Ascending aorta (tissue), 2 donors: ENCODE measurements at places on chromosomes 5 and 9. TPM values are rescaled to one million over a fixed set of nuclear protein-coding genes. Genes with fewer than 3 reads are reported as not detected.

GRCh38 chr9:112020680-112021596 lies 124.3 kb downstream of the UGCG start:
- H3K4me3 ChIP-seq = no peak overlapping the region
- no peaks in the 10 kb centered on the region for H3K27me3 ChIP-seq
- no peak overlapping the region for H3K27ac ChIP-seq
- H3K4me1 ChIP-seq = no peaks in the 10 kb centered on the region

DNA sequence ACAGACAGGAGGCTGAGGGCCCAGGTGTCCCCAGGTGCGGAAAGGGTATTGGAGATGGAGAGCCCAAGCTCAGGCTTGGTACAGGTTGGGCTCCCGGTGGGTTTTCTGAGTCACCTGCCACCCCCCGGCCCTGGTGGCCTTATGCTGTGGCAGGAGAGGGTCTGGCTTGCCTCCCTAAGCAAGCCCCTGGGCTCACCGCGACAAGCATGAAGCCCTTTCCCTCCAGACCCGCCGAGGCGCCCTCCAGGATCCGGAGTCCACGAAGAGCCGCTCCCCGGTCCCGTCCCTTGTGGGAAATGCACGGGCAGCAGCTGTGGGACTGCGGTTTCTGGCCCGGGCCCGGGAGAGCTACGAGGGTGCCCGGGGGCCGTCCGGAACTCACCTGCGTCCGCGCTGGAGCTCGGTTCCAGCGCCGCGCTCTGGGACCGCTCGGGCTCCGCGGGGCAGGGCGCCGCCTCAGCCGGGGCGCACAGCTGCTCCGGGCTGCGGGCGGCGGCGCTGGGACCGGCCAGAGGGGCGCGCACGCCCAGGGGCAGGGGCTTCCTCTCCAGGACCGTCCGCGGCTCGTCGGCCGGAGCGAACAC lies 757 bp downstream of the SAPCD2 start:
- no peak for DNase-seq
- H3K4me1 ChIP-seq = no peaks in the 10 kb centered on the region
- no peak overlapping the region for H3K4me3 ChIP-seq

DNA sequence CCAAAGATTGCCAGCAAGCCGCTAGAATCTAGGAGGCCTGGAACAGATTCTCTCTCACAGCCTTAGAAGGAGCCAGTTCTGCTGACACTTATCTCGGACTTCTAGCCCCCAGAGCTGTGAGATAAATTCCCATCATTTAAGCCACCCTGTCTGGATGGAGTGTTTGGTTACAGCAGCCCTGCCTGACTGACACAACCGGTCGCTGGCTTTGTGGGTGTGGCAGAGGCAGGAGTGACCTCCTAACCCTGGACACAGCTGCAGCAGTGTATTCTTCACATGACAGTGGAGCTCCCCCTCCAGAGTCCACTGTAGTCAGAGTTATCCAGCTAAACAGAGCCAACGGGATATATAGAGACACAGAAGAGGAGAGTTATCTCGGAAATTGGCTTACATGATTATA lies 21.2 kb upstream of the IL17B start:
- no peaks in the 10 kb centered on the region for H3K36me3 ChIP-seq
- peaks cover 10% of the 10 kb centered on the region for H3K4me1 ChIP-seq
- no peaks in the 10 kb centered on the region for H3K27me3 ChIP-seq
- DNase-seq = no peak

Gene STRBP
- total RNA-seq = 0.43 TPM

- DNase-seq = no peak
- H3K4me1 ChIP-seq = no peaks in the 10 kb centered on the region
- H3K4me3 ChIP-seq = no peak overlapping the region
These were observed 105.2 kb downstream of the ZNF608 start for GRCh38 chr5:124641154-124641792.

DNA sequence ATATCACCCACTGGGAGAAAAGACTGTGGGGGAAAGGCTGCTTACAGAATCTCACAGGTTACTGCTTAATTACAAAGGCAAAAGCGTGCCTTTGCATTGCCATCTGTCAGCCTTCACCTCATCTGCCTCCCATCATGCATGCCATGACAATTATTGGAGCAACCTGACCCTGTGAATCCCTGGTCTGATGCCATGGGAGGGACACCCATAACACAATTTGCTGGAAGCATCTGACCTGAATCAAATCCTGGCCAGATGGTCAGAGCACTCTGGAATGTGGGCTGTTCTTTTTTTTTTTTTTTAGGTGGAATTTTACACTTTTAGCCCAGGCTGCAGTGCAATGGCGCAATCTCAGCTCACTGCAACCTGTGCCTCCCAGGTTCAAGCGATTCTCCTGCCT lies 11.6 kb upstream of the RETREG1 start:
- no peaks in the 10 kb centered on the region for H3K4me1 ChIP-seq
- no peak for DNase-seq
- H3K36me3 ChIP-seq = no peaks in the 10 kb centered on the region
- no peak overlapping the region for H3K27ac ChIP-seq
- H3K27me3 ChIP-seq = no peaks in the 10 kb centered on the region
- H3K4me3 ChIP-seq = no peak overlapping the region

DNA sequence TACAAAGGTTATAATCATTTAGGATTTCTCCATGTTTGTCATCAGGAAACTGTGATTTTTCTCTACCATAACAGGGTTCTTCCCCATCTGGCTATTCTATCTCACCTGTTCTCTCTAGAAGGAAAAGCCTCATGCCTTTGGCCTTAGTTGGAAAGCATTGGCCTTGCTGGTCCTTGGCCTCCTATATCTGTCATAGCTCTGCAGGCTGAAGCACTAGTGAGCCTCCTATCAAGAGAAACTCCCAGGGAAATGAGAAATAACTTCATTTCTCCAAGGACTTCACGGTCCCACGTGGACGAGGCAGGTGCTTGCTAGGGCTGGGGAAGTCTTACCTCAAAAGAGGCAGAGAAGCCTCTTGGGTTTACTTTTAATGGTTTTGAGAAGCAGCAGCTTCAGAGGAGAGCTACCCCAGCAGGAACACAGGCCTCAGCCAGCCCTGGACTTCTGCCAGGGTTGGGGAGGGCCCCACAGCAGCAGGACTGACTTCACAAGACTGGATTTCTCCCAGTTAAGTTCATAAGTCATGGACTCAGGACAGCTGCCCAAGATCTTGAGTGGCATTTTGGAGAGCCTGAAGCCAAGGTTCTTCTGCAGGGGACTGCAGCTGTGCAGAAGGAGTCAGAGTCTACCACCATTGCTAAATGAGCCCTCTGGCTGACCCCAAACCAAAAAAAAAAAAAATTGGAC lies 15.8 kb upstream of the PSAT1 start:
- no peak overlapping the region for H3K4me3 ChIP-seq
- H3K27me3 ChIP-seq = no peaks in the 10 kb centered on the region
- peaks cover 3% of the 10 kb centered on the region for H3K4me1 ChIP-seq
- H3K27ac ChIP-seq = no peak overlapping the region
- DNase-seq = no peak

GRCh38 chr5:135032695-135032998 lies 1.4 kb downstream of the PITX1 start:
- peaks cover 16% of the 10 kb centered on the region for H3K4me1 ChIP-seq
- H3K27me3 ChIP-seq = peaks cover 25% of the 10 kb centered on the region
- no peaks in the 10 kb centered on the region for H3K36me3 ChIP-seq
- no peak overlapping the region for H3K27ac ChIP-seq
- DNase-seq = no peak
- H3K4me3 ChIP-seq = peak overlapping the region; percentile 73

- H3K36me3 ChIP-seq = no peaks in the 10 kb centered on the region
- no peaks in the 10 kb centered on the region for H3K4me1 ChIP-seq
- no peaks in the 10 kb centered on the region for H3K27me3 ChIP-seq
These were observed 91.5 kb upstream of the CDKN2B start for GRCh38 chr9:22100626-22101025.

DNA sequence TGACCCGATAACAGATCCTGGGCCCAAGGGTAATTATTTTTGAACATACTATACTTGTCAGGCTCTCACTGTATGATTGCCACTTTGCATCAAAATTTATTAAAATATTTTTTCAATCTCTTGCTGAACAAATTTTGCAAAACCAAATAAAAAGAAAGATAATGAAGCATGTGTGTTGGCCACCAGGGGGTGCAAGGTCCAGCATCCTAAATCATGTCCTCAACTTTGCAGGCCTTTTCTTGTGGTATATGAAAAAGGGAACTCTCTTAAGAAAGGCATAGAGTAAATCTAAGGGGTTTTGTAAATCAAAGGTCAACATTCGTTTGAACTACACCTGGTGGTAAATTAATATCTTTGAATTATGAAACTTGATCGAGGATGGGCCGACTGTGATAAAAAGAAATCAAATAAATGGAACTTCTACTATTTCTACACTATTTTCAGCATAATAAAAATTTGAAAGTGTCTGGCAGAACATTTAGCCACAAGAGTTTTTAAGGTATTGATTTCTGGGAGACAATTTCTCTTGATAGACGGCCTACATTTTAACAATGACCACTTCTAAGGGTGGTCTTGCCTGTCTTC lies 676.5 kb downstream of the DMRTA1 start:
- no peaks in the 10 kb centered on the region for H3K36me3 ChIP-seq
- H3K4me1 ChIP-seq = no peaks in the 10 kb centered on the region
- H3K27ac ChIP-seq = no peak overlapping the region
- no peaks in the 10 kb centered on the region for H3K27me3 ChIP-seq

- no peak for DNase-seq
- H3K27me3 ChIP-seq = no peaks in the 10 kb centered on the region
- no peaks in the 10 kb centered on the region for H3K36me3 ChIP-seq
- H3K4me3 ChIP-seq = no peak overlapping the region
- H3K4me1 ChIP-seq = no peaks in the 10 kb centered on the region
- no peak overlapping the region for H3K27ac ChIP-seq
These were observed 123.9 kb downstream of the TLE4 start for GRCh38 chr9:79695531-79696175.

DNA sequence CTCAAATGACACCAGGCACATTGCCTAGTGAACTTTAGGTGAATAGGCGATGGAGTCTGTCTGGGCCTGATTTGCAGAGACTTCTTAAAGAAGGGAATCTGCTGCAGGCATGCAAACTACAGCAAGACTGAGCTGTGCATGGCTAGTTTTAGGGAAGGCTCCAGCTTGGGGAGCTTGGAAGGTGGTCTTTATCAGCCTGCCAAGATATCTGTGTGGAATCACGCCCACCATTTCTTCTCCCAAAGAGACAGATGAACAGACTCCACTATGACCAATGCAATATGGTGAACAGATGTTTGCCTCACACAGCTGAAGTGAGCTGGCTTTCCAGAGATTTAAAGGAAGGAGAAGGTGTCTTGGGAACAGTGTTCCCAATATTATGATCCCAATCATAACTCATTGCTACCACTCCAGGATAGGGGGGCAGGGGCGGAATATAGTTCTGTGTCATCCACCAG lies 129.0 kb upstream of the HMHB1 start:
- H3K27me3 ChIP-seq = no peaks in the 10 kb centered on the region
- H3K27ac ChIP-seq = no peak overlapping the region
- no peak overlapping the region for H3K4me3 ChIP-seq
- H3K36me3 ChIP-seq = no peaks in the 10 kb centered on the region
- no peak for DNase-seq
- H3K4me1 ChIP-seq = no peaks in the 10 kb centered on the region
